ENCODE measurements at places on chromosomes 1 and 21. TPM values are rescaled to one million over a fixed set of nuclear protein-coding genes. Genes with fewer than 3 reads are reported as not detected.

OR2T10 gene
- polyA plus RNA-seq = not detected

FAM76A gene
- polyA plus RNA-seq = 3.6 TPM

PCAT6 gene
- 14.5 TPM for polyA plus RNA-seq

SLC35F3 gene
- polyA plus RNA-seq = 6.2 TPM

RGS8 gene
- polyA plus RNA-seq = 9.7 TPM

ADGRL4 gene
- polyA plus RNA-seq = 5.6 TPM

RBM15 gene
- 5.1 TPM for polyA plus RNA-seq

FAM43B gene
- 3.3 TPM for polyA plus RNA-seq

TP73 gene
- polyA plus RNA-seq = 19.0 TPM

KCNT2 gene
- 2.0 TPM for polyA plus RNA-seq

NBPF8 gene
- polyA plus RNA-seq = 3.2 TPM

KRTAP11-1 gene
- polyA plus RNA-seq = not detected

PDPN gene
- 14.9 TPM for polyA plus RNA-seq

C1QA gene
- 86.1 TPM for polyA plus RNA-seq

SPRR4 gene
- not detected for polyA plus RNA-seq

RPTN gene
- not detected for polyA plus RNA-seq

RIPK4 gene
- 10.6 TPM for polyA plus RNA-seq

LCE3A gene
- not detected for polyA plus RNA-seq

USH2A gene
- 0.17 TPM for polyA plus RNA-seq

SHISAL2A gene
- 1.6 TPM for polyA plus RNA-seq

KRTAP19-1 gene
- polyA plus RNA-seq = not detected

EXTL1 gene
- polyA plus RNA-seq = 6.9 TPM

SUSD4 gene
- 5.4 TPM for polyA plus RNA-seq

MYCL gene
- 7.1 TPM for polyA plus RNA-seq

LCE3C gene
- polyA plus RNA-seq = not detected

LHX8 gene
- not detected for polyA plus RNA-seq

ADAMTS4 gene
- 17.3 TPM for polyA plus RNA-seq

WNT2B gene
- 0.68 TPM for polyA plus RNA-seq

A3GALT2 gene
- polyA plus RNA-seq = not detected

MTOR gene
- 38.9 TPM for polyA plus RNA-seq

CTSE gene
- not detected for polyA plus RNA-seq

LCE2A gene
- polyA plus RNA-seq = not detected

ATAD3B gene
- polyA plus RNA-seq = 2.9 TPM

ETV3L gene
- polyA plus RNA-seq = not detected

Measured in brain (organoid and tissue), 16 donors.